Left cardiac atrium (tissue), 4 donors: ENCODE measurements at places on chromosomes 5 and 9. TPM values are rescaled to one million over a fixed set of nuclear protein-coding genes. Genes with fewer than 3 reads are reported as not detected.

DNA sequence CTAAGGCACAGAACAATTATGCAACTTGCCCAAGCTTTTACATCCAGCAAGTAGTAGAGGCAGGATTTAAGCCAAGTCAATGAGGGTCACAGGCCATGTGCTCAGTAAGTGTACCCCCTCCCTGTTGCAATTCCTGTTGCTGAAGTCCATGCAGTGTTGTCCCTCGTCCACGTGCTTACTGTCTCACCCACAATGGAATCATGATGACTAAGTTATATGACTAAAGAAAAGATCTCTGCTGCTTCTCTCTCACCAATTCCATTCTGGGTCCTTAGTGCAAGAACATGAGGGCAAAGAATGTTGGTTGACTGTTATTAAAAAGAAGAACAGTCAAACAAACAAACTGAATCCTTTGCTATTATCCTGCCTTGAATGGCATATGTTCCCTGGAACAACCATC is 233.6 kb upstream of the SLC24A2 start:
- no peak for DNase-seq

- no peak for DNase-seq
Measured at GRCh38 chr5:87210076-87210475, 57.6 kb upstream of the RASA1 start.

DNA sequence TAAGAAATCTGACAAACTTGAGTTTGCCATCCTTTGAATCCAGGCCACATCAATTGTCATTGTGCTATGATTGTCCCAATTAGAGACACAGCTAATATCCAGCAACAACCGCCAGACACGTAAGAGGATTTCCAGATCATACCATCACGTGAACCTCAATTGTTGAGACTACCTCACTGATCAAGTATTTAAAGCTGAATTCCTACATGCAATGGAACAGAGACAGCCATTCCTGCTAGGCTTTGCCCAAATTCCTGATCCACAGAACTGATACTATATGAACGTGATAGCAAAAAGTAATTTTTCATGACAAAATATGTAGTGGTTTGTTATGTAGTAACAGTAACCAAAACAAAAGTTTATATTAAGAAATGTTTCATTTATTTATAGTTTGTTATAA is 657.7 kb downstream of the PRR16 start:
- DNase-seq, result no peak

GRCh38 chr5:5207828-5208227 is 67.7 kb downstream of the ADAMTS16 start:
- DNase-seq, result no peak

NCBP1 gene
- total RNA-seq, result 22.4 TPM

DNA sequence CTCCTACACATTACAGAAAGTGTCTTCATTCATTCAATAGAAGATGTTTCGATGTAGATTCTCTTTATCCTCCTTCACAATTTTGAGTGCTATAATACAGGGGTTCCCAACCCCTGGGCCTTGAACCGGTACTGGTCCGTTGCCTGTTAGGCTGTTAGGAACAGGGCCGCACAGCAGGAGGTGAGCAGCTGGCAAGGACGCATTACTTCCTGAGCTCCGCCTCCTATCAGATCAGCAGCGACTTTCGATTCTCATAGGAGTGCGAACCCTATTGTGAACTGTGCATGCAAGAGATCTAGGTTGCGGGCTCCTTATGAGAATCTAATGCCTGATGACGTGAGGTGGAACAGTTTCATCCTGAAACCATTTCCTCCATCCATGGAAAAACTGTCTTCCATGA is 153.0 kb upstream of the SMC2 start:
- no peak for DNase-seq

GRCh38 chr9:34984049-34984448 is 5.5 kb upstream of the DNAJB5 start:
- DNase-seq, result no peak

CTNND2 gene
- 4.8 TPM for total RNA-seq
